Kidney tubule cell (primary cell): ENCODE measurements at places on chromosomes 4 and X.

DNA sequence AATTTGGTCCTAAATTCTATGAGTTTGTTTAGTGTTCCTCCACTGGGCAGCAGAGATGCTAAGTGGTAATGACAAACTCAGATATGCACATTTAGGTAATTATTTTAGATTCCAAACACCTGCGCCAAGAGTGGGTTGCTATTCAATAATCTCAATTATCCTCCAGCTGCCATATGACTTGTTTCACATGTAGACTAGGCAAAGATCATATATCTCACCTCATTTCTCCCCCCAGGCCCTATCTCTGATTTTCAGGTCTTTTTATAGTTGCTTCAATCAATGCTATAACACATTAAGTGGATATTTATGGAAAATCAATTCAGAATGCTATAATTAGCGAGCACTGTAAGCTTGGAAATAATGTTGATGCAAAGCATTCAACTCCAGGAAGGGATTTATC, 217.6 kb downstream of the KCTD8 start:
- DNase-seq: no peak

DNA sequence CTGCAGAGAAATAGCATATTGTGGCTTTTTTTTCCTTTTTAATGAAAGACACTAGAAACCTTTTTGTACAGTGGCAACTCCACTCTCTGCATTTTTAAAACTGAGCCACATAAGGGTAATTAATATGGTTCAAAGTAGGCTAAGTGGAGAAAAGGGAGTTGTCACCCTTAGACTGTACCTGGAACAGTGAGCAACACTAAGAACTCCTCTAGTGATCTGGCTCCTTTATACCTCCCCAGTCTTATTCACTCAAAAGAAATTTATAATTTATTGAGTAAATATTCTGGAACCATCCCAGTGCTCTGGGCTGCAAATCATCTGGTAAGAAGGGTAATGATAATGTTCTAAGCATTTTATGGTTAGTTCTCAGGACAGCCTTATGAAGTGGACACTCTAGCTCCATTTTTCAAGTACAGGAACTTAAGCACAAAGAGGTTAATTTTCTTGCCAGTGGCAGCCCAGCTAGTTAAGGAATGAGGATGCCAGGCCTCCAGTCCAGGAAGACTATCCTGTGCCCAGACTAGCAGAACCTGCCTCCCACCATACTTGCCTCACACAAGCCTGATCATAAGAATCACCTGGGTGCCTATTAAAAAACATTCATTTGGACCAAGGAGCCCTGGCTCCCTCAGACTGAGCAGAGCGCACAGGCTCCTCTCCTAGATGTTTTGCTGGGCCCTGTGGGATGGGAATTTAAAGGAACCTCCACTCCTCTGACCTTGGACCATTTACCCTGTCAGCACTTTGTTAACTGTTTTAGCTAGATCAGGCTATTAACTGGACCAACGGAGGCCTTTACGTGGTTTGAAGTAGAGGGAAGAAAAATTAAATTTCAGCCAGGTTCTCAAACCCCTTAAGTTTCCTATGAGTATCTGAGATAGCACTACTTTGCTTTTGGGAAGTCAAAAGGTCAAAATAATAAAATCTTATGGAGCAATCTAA, 102.6 kb downstream of the PDE5A start:
- peak; percentile 16 for DNase-seq

- DNase-seq: peak; percentile 2
These were observed 1271.0 kb downstream of the RAPGEF2 start for GRCh38 chr4:160373911-160374310.

DNA sequence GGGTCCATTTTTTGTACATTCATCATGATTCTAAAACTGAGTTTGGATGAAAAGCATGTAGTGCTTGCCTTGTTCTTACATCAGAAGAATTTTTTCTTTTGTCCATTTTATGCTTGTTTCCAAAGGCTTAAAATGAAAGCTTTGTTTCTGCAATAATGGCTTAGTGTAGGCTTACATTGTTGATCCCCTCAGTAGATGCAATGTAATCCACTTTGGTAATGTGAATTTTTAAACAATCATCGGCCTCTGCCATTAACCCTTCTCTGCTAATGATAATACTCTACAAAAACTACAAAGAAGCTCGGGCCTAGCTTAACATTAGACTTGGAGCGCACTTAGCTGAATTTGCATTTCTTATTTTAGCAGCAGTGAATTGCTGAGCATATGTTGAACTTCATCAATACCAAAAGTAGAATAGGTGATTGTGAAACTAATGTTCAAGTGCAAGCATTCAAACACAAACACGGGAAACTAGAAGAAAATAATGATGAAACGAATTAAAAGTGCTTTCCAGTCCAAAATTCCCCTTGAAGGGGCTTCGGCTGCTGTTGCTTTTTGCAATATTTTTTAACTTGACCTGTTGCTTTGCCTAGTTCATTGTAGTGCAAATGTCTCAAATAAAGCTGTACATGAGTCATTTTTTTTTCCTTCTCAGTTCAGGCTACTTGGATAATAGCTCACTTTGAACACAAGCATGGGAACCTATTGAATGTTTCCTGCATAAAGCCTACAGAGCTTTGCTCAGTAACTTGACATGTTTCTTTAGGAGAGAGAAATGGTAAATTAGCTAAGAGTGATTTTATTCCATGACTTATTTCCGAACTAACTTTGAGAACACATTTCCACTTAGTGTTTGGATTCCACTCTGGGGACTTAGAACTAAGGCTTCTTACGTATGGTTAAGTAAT, 66.5 kb downstream of the SLIT2 start:
- DNase-seq: no peak

DNA sequence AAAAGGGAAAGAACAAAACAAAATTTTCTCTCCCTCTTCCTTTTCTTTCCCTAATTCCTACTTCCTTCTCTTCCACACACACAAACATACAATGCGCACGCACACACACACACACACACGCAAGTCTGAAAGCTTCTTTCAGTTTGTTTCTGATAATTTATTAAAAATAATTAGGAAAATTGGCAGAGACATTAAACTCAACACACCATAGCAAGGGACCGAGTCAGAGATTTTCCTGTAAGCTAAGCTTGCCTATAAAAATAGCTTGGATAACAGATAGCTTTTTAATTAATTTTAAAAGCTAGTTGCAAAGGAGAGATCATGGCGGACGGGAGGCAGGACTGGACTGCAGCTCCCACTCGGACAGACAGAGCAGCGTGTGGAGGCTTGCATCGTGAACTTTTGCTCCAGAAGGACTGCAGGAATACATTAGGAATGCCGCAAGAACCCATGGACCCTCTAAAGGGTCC, 92.6 kb upstream of the MAPK10 start:
- peak; percentile 36 for DNase-seq

- DNase-seq: peak; percentile 61
These were observed 44.3 kb downstream of the IL21 start for GRCh38 chr4:122576261-122577188.

GRCh38 chr4:52645300-52645699, 13.8 kb downstream of the USP46 start:
- no peak for DNase-seq

GRCh38 chr4:176422001-176422400, 102.2 kb downstream of the SPCS3 start:
- DNase-seq: no peak

DNA sequence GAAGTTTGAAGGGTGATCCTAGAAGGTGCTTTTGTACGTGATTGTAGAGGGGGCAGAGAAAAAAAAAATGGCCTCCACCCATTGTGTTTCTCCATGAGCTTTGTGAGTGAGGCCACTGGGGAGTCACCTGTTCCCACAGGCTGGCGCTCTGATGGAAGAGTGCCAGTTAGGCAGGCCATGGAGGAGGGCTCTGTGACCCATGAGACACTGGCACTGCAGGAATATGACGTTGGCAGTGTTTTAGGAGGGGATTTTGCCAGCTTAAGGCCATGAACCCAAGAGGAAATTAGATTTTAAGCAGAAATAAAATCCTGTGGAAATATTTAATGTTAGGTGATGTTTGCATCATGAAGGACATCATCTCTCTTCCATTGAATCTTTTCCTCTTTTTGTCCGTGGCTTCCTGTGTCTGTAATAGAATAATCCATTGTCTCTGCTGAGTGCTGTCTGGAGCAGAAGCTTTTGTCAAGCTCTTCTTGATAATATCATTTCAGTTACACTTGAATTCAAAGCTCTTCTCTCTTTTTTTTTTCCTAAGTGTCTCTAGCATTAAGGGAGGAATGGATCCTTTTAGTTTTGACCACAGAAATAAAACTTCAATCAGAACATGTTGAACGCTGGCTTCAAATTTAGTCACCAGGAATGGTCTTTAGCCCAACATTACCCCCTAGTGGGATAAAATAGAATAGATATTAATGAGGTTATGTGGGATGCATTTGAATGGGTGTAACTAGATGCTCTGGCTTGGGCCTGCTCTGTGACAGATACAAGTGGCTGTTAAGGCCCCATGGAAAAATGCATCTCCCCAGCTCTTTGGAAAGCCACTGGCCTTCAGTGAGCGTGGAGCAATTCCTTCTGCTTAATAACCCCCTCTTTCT, 41.0 kb upstream of the UCP1 start:
- DNase-seq: peak; percentile 59

DNA sequence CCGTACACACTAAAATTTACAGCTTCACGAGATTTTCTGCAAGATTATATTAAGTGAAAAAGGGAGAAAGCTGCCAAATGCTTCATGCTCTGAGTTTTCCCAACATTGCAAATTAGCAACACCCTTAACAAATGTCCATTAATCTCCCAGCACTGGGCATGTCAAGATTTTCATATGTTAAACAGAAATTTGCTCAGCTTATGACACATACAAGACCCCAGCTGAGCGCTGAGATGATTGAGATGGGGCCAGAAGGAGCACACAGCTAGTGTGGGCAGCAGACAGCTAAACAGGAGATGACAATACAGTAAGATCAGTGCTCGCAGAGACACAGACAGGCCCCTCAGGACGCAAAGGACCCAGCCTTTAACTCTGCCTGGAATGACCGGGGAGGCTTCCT, 208.8 kb downstream of the STK32B start:
- no peak for DNase-seq

DNA sequence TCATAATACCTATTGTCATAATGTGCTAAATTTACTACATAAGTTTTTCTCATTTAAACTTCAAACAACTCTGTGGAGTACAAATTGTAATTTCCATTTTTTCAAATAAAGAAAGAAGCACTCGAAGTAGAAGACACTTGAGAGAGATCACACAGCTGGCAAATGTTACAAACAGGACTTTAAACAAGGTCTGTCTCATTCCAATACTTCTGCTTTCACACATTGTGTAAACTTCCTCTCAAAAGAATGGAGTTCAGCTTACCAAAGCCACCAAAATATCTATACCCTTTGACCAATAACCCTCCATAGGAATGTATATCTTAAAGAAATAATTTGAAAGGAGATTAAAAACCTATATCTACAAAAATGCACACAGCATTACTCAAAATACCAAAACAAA, 88.3 kb downstream of the OPHN1 start:
- DNase-seq: no peak

DNA sequence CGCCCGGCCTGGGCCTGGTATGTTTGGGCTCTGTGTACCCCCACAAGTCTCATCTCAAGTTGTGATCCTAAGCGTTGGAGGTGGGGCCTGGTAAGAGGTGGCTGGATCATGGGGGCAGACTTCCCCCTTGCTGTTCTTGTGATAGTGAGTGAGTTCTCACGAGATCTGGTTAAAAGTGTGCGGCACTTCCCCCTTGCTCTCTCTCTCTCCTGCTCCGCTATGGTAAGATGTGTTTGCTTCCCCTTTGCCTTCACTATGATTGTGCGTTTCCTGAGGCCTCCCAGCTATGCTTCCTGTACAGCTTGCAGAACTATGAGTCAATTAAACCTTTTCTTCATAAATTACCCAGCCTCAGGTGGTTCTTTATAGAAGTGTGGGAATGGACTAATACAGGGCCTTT, 53.0 kb downstream of the CHST7 start:
- no peak for DNase-seq

DNA sequence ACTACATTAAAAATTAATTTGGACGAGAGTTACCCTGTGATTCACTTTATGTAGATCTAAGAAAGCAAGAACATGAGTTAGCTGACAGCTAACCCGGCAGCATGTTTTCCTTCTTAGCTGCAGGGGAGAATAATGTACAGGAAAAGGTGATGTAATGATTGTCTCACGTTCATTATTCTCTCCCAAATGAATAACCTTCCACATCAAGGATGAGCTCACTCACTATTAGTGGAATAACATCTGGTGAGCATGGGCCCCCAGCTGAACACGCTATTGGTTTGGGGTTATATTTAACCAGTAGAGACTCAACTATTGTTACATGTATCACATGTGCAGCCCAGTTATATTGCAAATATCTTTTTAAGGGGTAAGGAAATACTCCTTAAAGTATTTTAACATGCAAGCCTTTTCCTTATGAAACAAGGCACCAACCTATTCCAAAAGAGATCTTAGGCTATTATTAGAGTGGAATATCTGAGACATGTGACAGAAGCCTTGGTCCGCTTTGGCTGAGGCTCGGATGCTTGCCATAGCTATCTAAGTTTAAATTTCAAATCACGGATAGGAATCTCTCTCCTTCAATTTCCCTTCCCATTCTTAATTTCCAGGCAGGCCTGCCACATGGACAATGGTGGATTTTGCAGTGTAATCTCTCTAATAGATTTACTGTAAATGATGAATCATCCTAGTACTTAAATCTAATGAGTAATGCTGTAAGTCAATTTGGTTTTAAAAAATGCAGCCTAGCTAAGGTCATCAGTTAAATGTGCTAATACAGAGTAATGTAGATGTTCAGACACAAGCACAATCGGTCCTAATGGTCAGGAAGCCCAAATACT, 99.0 kb upstream of the OTUD4 start:
- peak; percentile 82 for DNase-seq

DNA sequence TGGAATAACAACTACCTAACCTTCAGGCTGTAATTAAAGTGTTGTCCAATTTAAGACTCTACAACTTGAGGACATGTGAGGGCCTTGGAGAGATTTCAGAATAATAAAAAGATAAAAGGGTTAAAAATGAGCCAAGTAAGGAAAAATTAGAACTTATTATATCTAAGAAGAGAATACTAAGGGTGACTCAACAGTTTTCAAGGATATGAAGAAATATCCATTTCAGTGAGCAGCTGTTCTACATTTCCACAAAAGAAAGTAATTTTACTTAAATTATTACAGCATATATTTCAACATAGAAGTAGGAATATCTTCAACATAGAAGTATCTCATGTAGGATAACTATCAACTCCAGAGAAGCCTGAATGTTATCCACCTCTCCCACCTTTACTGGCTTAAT, 11.3 kb downstream of the SNX12 start:
- no peak for DNase-seq

DNA sequence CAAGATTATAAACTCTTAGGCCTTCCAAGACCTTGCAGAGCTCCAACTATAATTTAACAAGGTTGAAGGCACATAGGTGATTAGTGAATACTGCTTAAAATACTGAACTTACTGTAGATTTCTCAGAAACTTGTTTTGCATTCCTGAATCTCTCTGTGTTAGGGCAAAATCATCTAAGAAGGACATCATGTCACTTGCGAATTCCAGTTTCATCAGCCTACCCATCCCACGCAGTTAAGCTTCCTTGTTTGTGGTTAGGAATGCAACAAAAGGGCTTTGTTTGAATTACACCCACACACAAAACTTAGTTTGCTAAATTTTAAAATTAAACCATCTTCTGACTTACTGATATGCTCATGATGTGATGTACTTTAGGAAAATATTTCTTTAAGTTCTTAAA, 174.0 kb downstream of the SOWAHB start:
- DNase-seq: peak; percentile 83
